ENCODE measurements at places on chromosomes 16 and 17.

- no peak for DNase-seq
Measured at GRCh38 chr17:80585890-80586845, 41.5 kb downstream of the RPTOR start.

DNA sequence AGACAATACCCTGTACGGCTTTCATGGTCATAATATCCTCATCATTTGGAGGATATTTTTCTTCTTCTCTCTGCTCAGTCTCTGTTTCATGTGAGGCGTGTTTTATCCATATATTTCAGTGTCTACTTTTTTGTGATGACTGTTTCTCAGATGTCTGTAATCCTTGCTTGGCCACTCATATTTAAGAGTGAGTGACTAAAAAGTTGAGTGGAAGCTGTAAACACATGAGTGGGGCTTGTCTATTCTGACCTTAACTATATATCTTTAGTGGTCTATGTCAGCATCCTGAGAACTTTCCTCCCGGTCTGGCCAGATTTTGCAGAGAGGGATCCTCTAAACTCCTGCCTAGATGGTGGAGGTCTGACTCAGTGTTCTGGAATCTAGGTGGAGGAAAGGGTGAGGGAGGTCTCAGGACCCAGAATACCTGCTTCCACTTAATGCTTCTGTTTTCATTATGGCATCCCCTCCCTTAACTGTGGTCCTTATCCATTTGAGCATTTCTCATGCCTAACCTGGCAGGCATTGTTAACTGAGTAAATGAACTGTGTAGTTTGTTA, 6.0 kb downstream of the DDX19B start:
- DNase-seq, result no peak

DNA sequence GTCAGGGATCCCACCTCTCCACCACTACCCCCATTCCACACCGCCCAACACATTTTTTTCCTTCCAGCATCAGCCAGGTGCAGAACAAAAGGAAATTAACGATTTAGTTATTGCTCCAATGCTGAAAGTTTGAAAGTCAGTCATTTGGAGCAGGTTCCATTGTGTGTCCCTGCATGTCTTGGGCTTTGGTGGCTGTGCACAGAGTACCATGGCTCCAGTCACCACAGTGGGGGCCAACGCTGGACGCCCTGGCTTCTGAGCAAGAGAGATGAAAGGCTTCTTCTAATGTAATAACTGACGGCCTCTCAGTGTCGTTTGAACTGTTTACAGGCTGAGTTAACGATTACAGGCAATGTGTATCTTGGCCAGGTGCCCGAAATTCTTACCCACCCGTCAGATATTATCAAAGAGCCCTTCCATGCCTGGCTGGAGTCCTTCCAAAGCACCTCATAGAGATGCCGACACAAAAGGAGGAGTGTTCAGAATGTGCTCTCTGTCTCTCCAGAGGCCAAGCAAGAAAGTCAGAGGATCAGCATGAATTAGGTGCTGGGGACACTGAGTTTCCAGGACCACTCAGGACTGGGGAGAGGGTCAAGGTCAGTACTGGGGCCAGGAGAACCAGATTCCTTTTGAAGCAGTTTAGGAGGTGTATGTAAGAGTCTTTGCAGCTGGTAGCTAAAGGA, 25.9 kb downstream of the RNF43 start:
- no peak for DNase-seq

DNA sequence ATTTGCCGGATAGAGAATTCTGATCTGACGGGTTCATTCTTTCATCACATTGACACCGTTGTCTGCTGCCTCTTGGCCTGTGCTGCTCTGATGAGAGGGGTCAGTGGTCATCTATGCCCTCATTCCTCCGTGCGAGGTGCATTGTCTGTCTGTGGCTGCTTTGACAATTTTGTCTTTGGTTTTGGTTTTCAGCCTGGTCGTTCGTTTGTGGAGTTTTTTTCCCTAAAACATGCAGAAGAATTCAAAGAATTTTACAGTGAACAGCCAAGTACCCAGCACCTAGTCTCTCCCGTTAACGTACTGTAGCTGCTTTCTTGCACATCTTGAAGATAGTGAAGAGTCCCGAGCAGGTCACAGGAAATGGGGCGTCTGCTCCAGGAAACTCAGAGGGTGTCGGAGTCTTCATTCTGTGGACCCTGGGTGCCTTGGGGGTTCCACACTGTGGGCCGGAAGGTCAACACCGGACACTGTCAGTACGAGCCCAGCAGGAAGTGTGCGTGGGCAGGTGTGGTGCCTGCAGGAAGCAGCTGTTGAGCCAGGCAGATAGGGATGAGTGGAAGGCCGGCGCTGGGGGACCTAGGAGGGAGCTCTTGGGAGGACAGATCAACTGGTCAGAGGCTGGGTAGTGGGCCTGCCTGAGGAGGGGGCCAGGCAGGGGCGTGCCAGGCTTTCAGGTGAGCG, 28.2 kb downstream of the CRAMP1 start:
- no peak for DNase-seq

DNA sequence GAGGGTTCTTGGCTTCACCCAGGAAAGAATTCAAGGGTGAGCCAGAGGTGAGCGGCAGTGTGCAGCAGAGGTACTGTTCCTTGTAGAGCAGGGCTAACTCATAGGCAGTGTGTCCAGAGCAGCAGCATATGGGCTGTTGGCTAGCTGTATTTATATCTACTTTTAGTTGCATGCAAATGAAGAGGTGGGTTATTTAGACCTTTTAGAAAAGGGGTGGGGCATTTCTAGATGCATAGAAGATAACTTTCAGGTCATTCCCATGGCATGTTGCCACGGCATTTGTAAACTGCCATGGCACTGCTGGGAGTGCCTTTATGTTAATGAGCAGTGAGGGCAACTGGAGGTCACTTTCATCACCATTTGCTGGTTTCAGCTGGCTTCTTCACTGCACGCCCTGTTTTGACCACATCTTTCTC, 141.0 kb downstream of the STX8 start:
- no peak for DNase-seq

DNA sequence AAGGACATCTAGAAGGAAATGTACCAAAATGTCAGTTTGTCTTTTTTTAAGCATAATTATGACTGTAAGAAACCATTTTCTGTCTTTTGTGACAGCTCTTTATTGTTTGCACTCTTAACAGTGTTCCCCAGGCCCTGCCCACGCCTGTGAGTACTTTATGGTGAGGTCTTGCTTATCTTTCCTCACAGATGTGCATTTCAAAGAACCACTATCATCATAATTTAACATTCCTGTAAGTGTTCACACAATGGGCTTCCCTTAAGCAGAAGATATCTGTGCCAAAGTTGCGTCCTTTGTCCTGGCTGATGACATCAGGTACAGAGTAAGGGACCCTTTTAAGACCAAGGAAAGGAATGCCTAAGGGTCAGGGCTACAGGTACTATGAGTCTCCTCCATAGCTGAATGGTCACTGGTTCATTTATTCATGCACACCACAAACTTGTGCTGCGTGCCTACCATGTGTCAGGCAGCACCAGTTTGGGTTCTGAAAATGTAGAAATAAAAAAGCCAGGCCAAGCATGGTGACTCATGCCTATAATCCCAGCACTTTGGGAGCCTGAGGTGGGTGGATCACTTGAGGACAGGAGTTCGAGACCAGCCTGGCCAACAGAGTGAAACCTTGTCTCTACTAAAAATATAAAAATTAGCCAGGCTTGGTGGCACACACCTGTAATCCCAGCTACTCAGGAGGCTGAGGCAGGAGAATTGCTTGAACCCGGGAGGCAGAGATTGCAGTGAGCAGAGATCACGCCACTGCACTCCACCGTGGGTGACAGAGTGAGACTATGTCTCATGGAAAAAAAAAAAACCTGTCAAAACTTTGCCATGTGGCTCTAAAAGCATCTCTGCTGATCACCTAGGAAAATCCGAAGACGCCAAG, 55.4 kb upstream of the NLK start:
- no peak for DNase-seq

DNA sequence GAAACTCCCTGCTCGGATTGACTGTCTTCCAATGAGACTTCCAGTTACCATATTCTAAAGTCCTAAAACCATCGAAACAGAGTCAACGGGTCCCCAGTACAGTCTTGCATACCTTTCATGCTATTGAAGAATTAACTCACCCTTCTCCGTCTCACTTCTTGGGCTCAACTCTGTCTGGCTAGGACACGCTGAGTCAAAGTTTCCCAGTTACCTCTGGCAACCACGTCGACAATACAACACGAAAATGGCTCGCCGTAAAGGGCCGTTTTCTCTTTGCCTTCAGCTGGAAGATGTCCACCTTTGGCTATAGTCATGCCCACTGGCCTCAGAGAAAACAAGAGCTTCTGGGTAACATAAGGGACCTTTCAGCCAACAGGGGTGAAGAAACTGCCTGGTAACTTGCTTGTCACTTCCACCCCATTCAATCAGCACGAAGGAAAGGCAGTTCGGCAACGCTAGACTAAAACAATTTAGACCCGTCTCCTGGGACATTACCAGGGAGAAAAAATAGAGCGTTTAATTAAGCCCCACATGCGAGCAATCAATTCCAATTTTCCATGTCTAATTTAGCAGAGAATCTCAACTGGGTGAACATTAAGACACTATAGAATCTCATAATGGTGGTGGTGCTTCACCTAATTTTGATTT, 21.5 kb downstream of the KCNG4 start:
- no peak for DNase-seq

DNA sequence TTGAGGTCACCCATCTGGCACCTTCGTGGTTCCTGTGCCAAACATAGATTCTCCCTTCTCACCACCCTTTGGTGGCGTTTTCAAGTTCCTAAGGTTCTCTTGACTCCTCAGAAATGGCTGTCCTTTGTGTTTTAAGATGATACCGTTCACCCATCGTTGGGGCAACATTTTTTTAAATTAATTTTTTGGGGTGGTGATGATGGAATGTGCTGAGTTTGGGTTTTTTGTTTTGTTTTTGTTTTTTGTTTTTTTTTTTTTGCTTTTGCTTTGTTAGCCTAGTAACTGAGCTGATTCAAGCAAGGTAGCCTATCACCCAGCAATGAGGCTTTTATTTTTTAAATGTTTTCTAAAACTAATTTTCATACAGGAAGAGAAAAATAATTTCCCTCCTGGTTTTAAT, 2.6 kb downstream of the CHST4 start:
- no peak for DNase-seq

- no peak for DNase-seq
Measured at GRCh38 chr16:51701025-51701424, 550.0 kb upstream of the SALL1 start.

DNA sequence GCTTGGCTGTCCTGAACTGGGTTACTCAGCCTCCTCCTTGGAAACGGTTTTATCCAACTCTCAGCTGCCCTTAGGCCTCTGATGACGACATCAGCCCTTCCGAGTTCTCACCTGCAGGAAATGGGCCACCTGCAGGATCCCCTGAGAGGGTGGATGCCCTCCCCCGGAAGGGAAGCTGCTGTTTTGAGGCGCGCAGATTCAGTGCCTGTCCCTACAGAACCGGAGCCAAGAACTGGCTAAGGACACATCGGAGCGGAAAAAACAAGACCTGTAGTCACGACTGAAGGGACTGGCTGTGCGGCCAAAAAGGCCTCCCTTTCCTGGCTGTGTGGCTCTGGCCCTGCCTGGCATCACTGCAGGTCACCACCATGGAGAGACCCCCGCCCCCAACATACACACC, 11.7 kb upstream of the C16orf95 start:
- DNase-seq, result no peak

- no peak for DNase-seq
Measured at GRCh38 chr16:72021043-72021442, 12.5 kb downstream of the DHODH start.

DNA sequence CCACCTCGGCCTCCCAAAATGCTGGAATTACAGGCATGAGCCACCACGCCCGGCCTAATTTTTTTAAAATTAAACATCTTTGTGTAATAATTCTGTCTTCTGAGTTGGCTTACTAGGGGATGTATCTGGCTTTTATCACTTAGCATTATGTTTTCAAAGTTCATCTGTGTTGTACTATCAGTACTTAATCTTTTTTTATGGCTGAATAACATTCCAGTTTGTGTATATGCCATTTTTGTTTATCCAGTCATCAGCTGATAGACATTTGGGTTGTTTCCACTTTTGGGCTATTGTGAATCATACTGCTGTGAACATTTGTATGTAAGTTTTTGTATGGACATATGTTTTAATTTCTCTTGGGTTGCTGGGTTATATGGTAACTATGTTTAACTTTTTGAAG, 69.0 kb downstream of the CHD9 start:
- no peak for DNase-seq

GRCh38 chr16:14424595-14424994, 205.5 kb downstream of the PARN start:
- no peak for DNase-seq

DNA sequence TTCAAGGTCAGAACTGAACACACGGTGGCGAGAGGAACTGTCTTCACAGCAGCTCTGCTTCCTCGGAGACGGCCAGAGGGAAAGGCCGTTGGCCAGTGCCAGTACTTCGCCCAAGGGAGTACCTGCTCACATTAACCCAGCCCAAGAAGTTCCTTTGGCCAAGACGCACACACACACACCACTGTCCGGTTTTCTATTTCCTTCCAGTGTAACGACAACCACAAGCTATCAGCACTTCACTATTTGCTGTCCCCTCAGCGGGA, 744 bp upstream of the GGNBP2 start:
- no peak for DNase-seq

DNA sequence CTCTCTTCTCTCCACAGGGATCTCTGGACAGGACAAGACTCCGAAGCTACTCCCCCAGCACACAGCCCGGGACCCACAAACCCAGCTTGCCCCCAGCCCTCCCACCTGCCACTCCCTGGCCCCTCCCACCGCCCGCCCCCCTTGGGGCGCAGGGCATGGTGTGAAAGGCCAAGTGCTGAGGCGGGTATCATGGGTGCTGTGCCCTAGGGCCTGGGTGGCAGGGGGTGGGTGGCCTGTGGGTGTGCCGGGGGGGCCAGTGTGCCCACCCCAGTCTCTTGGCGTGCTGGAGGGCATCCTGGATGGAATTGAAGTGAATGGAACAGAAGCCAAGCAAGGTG, 11.4 kb downstream of the THRA start:
- DNase-seq, result no peak

DNA sequence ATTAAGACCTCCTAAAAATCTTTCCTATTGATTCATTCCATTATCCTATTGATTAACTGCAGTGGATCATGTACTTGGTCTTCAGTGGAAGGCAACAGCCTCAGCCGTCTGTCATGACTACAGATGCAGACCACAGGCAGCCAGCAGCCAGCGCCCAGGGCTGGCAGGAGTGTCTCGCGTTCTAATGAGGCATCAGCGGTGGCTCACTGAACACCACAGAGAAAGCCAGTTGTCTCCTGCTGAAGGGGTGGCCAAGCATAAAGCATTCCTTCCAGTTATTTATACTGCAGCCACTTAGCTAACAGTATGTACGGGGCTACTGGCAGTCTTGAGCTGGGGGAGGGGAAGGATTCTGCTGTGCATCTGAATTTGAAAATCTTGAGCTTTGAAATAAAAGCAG, 214.3 kb downstream of the IRX3 start:
- no peak for DNase-seq

- DNase-seq, result no peak
Measured at GRCh38 chr16:19783363-19784182, 65.5 kb downstream of the IQCK start.

- no peak for DNase-seq
Measured at GRCh38 chr16:68022278-68022727, 729 bp downstream of the DDX28 start.

GRCh38 chr17:65022751-65023700, 33.5 kb downstream of the GNA13 start:
- DNase-seq, result no peak

GRCh38 chr16:78535098-78535497, 435.6 kb downstream of the WWOX start:
- DNase-seq, result no peak

GRCh38 chr16:48824271-48824670, 214.3 kb upstream of the N4BP1 start:
- no peak for DNase-seq
